ENCODE measurements at places on chromosomes 1 and 21.

DNA sequence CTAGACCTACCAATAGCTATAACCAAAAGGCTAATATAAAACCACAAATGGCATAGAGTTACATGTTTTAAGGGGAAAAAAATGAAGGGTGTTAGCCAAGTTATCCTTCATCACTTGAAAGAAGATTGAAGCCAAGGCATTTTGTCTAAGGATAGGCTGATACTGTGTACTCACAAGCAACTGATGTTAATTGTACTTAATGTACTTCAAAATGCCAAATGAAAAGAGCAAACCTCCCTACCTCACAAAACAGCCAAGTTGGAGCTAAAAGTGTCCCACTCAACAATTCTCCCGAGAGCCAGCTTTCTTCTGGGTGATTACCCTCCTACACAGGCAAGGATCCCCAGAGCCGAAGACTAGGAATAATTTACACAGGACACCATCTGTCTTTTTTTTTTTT lies 4.4 kb upstream of the IGSF3 start:
- no peak for DNase-seq

DNA sequence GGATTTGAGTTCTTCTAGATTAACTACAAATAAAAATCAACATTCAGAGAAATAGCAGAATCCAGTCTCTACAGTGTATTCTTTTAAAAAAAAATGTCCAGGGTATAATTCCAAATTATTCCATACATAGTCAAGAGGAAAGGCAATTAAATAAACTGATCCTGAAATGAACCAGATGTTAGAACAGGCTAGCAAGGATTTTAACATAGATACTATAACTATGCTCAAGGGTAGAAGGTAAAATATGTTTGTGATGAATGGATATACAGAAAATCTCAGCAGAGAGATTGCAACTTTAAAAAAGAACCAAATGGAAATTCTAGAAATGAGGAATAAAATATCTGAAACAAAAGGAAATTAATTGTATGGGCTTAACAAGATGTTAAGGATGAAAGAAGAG lies 32.4 kb downstream of the CYYR1 start:
- no peak for DNase-seq

GRCh38 chr1:53065391-53065790 lies 3.4 kb downstream of the PODN start:
- DNase-seq: no peak

GRCh38 chr1:169060043-169060722 lies 46.3 kb upstream of the ATP1B1 start:
- no peak for DNase-seq

DNA sequence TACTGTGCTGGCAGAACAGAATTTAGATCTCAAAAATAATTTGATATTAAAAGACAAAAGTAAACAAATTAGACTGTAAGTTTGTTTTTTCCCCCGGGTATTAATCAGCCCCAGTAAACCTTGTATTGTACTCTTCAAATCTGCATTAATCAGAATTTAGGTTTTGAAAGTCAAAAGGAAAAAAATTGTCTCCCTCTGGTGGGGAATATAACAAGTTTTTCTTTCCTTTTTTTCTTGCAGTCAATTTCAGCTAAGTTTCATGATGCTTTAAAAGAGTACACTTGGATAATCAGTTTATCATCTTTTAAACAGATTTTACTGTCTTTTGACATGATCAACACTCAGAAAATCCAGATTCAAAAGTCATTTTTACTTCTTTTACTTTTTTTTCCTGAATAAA lies 134.5 kb upstream of the PKN2 start:
- DNase-seq: peak; percentile 26
